ENCODE measurements at places on chromosomes 1 and 21.
A peak's percentile ranks its signal among the peaks of the same experiment; 100 is the strongest.

DNA sequence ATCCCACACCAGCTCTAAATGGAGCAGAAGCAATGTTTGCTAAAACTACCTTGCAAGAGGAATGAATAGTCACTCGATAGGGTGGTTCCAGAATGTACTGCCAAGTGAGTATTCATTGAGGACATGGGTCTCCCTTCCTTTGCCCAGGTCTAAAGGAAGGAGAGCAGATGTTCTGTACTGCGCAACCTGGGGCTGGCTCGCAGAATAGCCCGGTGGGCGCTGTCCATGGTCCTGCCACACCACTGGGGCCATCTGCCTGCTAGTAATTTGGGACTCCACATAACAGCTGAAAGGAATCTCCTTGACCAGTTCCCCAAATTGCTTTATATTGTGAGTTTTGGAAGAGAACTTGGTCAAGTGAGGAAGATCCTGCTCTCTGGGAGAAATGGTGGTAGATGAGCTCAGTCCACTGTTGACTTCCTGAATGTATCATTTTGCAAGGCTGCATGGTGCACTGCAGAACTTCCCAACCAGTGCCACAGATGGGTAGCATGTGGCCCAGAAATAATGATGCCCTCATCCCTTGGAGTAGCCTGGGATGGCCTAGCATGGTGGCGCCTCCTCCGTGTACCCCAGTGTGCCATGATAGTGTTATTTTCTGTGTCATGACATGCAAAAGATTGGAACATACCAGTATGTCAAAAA is 5.7 kb downstream of the SLC6A17 start:
- no peak for DNase-seq

GRCh38 chr1:167297222-167298214 is 76.8 kb downstream of the POU2F1 start:
- DNase-seq: no peak

DNA sequence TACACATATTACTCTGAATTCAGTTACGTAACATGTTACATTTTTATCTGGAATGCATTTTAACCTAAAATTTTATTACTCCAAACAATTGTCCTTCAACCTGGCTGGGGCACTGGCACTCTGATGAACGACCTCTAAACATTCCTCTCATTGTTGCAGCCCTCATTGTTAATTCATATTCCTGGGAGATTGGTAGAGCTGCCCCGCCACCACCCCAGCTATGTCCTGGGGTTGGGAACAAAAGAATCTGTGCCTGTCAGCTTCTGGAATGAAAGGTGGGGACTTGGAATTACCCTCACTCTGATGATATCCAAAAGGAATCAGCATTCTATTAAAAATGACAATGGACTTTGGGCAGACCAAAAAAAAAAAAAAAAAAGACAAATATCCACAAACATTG is 38.0 kb upstream of the DESI2 start:
- no peak for DNase-seq

DNA sequence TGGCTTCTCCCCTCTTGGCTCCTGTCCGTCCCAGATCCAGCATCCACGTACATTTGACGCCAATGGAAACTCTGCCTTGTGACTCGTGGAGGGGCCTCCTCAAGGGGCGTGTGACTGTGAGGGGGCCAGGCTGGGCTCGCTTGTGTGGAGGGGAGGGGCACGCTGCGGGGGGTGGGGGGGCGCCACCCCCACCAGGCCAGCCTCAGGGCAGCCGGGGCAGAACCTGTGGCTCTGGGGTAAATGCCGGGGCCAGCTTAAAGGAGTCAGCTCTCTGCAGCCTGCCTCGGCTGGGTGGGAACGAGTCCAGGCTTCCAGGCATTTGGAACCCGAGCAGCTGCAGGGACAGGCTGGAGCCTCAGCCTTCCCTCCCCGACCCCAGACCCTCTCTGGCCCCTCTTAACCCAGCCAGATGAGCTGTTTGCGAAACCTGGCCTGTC is 94.1 kb downstream of the SIK1 start:
- no peak for DNase-seq

DNA sequence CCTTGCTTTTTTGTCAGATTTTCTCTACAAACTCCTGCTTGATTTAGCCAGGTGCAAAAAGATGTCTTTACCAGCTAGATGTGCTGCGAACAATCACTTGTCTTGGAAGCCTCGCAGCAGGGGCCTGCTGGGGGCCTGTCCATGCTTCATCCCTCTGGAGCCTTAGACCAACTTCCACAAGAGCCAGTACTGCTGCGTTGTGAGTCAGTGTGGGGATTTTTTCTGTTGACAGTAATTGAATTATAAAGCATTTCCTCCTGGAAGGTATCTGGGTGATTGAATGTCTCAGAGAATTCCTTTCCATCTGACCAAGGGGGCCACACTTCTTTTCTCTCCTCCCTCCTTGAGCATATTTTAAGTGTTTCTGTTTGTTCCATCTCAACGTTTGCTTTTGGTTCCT is 40.4 kb upstream of the LDLRAP1 start:
- DNase-seq: peak; percentile 27

- DNase-seq: peak; percentile 19
These were observed 561.9 kb upstream of the ADGRL4 start for GRCh38 chr1:79568411-79568810.

DNA sequence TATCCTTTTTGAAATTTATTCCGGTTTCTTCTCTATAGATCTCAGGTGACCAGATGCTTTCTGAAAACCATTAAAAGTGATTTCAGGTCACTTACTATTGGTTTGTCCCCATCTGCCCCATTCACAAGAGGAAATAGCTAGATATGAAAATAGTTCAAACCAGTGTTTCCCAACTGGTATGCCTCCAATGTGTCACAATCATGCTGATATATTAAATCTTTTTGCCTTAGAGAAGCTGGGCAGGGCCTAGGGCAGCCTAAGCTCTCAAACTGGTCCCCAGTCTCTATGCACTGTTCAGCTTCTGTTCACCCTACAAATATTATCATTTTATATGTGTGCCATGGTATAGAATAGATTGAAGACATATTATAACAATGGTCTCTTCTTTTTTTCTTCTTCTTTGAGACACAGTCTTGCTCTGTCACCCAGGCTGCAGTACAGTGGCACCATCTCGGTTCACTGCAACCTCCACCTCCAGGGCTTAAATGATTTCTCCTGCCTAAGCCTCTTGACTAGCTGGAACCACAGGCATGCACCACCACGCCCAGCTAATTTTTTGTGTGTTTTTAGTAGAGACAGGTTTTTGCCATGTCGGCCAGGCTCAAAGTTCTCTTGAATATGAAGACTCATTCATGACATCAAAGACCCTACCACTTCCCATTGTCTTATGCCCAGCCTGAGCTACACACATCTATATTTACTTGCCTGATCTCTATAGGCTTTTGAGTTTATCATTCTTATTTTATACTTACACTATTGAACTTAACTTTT is 15.7 kb downstream of the PTPN22 start:
- DNase-seq: no peak

DNA sequence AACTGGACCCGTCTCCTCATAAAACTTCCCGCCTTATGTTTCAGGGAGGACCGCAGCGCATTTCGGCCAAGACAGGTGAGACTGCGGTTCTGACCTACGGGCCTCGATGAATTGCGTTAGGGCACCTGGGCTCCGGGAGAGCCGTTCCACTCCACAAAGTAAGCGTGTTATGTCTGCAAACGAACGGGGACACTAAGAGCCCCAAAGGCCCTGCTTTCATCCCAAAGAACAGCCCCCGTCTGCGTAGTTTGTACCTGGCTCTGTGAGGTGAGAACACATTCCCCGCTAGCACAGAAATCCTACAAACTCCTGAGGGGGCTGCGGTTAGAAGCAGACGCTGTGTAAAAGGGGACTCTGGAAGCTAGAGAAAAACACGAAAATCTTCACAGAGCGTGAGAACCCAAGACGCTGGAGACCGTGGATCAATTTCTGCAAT is 41.6 kb upstream of the PPIAL4F start:
- DNase-seq: no peak

DNA sequence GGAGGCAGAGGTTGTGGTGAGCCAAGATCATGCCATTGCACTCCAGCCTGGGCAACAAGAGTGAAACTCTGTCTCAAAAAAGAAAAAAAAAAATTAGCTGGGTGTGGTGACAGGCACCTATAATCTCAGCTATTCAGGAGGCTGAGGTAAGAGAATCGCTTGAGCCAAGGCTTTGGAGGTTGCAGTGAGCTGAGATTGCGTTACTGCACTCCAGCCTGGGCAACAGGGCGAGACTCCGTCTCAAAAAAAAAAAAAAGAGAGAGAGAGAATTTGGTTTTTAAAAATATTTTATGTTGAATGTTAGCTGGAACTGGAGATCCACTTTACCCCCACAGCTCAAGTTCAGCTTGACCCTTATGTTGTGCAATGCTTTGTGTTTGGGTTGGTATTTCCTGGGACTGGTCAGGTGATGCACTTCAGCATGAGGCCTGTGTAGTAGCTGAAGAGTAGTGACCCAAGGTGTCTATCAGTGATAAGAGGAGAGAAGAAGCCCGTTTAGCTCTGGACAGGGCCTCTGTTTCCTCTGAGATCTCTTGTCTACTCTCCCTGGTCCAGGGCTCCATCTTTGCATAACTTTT is 36.8 kb upstream of the MACF1 start:
- DNase-seq: no peak

- DNase-seq: no peak
These were observed 69.9 kb downstream of the RRAGC start for GRCh38 chr1:38789498-38790169.

- no peak for DNase-seq
These were observed 450 bp downstream of the ARHGAP30 start for GRCh38 chr1:161069241-161069640.

GRCh38 chr1:31108861-31109260 is 43.3 kb upstream of the PUM1 start:
- DNase-seq: no peak

- no peak for DNase-seq
These were observed 40.7 kb downstream of the RPS6KA1 start for GRCh38 chr1:26570287-26570686.

DNA sequence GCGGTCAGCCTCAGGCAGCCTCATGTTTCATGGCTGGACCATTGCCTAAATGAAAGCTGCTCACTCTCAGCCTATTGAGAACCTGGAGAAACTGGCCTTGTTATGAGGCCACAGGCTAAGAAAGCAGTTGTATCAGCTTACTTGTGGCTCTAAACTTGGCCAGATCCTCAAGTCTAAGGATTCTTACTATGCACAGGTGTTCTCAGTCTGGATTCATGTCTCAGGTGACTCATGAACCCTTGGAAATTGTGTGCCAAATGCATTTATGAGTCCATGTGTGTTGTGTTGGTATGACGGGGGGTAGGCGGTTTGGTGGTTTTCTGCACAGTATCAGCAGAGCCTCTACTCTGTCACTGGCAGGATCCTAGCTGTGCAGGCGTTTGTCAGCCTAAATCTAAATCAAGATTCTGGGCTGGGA is 90.4 kb downstream of the ROR1 start:
- DNase-seq: no peak

DNA sequence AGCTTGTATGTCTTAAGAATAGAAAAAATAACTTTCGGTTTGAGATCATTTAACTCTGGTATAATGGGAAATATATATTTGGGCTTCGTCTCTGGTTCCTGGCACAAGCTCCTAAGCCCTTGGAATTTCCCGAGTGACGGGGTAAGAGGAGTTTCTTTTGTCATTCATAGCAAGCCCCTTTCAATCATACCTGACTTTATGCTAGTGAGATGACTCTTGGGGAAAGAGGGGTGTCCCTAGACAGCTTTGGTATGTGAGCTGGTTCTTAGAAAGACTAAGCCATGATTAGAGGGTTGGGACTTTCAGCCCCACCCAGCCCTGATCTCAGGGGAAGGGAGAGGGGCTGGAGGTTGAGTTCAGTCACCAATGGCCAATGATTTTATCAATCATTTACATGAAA is 13.9 kb upstream of the MTARC1 start:
- no peak for DNase-seq
